CD8-positive, alpha-beta T cell (primary cell): ENCODE measurements at places on chromosomes 1 and 21.

- no peak for DNase-seq
Observed at GRCh38 chr1:168466714-168467131, 77.1 kb downstream of the XCL2 start.

- no peak for DNase-seq
Observed at GRCh38 chr1:108657356-108658080, 3.4 kb downstream of the HENMT1 start.

- no peak for DNase-seq
Observed at GRCh38 chr1:174990382-174990999, 9.3 kb upstream of the CACYBP start.

DNA sequence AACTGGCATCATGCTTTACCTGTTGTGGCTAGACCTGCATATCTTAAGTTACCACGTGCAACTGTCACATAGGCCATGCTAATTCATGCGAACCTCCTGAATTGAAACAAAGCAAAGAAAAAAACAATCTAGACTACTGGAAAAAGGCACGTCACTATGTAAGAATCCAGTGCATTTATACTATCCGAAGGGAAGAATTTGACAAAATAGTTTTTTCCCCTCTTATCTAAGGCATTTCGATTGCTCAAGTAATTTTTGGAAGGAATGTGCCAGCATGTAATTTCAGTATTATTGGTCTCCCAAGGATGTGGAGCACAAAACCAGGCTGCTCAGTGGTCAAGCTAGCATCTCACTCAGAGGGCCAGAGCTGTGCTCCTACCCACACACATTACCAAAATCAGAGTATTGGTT lies 31.5 kb upstream of the C1orf198 start:
- DNase-seq: no peak

- no peak for DNase-seq
Observed at GRCh38 chr1:225857256-225857655, 24.9 kb downstream of the TMEM63A start.

DNA sequence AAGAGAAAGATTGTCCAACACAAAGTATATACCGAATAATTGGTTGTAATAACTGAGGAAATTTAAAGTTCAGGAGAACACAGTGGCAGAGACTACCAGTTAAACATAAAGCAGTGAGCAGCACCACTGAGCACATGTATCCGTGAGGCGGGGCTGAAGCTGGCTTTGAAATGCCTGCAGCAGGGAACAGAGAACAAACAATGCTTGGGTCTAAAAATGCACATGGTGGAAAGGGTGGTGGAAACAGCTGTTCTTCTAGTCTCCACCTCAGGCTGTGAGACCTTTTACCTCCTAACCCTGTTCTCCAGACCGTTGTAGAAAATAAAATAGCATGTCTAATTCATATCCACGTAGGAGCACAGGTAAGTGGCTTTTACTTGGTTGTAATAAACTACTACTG lies 7.7 kb upstream of the GNG4 start:
- no peak for DNase-seq

GRCh38 chr1:244974550-244974949 lies 110.2 kb upstream of the HNRNPU start:
- DNase-seq: no peak

GRCh38 chr1:32685498-32685897 lies 17.1 kb downstream of the SYNC start:
- no peak for DNase-seq
